ENCODE measurements at places on chromosomes 5 and 9.

GRCh38 chr9:82149501-82149946, 161.0 kb downstream of the SPATA31D1 start:
- no peak for DNase-seq

DNA sequence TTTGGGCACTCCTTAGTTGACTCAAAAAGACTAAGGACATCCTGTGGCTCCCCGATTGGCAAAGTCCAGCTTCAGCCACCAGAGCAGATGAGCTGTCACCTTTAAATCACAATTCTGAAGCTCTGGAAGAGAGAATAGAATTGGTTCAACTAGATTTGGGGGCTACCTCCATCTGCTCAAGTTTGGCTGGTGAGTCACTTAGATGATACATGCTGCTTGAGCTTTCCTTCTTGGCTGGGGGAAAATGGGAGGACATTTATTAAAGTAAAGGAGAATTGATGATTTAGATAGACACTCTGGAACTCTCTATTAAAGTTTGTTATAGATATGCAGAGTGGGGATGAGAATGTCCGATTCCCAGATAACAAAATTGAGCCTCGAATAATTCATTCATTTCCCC, 30.0 kb upstream of the GRIA1 start:
- peak; percentile 47 for DNase-seq

GRCh38 chr5:172860520-172861443, 26.7 kb downstream of the ERGIC1 start:
- DNase-seq = peak; percentile 98

DNA sequence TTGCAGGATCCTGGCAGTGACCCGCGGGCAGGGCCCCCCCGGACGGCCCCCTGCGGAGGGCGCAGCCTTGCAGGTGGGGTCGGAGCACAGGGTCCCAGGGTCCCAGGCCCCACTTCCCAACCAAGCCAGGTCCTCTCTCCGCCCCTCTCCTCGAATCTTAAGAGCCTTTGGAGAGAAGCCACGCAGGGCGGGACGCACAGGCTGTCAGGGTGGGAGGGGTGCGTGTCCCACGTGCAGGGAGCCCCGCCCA, 18.4 kb upstream of the EGFL7 start:
- no peak for DNase-seq

- no peak for DNase-seq
Observed at GRCh38 chr9:74577956-74578355, 80.8 kb downstream of the RORB start.

DNA sequence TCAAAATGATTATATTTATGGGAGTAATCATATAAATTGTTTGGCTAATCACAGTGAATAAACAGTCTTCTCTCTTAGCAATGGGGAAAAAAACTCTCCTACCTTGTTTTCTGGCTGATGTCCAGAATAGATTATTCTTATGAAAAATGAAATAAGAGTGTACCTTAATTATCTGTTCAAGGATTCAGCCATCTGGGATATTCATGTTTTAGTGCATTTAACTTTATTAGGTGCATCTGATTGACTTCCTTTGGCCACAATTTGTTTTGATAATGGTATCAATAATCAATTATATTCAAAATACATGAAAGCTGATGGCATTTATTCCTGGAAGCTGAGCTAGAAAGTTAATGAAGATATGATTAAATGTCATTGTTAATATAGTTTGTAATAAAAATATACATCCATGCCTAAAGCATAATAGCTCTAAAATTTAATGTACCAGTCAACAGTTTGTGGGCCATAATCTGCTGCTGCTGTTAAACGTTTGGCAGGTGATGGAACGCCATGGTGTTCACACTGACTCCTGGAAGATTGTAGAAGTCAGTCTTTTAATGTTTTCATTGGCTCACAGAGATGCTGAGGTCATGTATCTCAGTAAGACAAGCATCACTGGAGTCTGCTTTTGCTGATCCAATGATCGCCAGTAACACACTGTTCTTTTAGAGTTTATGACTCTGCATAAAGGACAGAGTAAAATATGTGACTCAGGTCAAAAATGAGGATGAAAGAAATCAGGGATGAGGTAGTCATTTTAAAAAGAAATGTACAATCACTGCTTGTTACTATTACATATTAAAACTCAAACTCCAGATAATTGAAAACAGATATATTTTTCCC, 105.8 kb downstream of the ISL1 start:
- no peak for DNase-seq

DNA sequence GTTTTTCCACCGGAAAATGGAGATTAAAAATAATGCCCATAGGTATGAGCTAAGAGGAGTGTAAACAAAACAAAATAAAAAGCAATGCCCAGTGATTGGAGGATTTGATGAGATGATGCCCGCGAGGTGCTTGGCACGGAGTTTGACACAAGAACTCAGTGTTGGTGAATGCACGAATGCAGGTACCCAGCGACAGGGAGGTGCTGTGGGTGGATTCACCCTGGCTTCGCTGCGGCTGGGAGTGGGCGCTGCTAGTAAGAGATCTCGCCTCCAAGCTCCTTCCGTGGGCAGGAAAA, 526 bp upstream of the STXBP1 start:
- DNase-seq = no peak

- no peak for DNase-seq
Observed at GRCh38 chr5:135060021-135060420, 26.0 kb upstream of the PITX1 start.

DNA sequence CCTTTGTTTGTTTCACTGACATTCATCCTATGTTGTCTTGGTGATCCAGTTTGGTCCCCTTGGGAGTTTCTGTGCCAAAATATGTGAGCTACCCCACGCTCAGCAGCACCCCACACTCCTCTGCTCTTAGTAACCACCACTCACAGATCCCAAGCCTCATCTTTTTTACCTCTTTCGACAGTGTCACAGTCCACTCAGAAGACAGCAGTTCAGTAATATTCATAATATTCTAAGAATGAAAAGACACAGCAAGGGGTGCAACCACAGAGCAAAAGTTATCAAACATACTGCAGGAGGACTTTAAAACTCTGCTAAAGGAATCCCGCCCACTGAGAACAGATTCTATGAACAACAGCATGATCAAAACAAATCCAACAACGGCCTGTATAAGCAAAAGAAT, 28.2 kb downstream of the RNF130 start:
- DNase-seq = no peak

- no peak for DNase-seq
Observed at GRCh38 chr5:148491015-148491792, 107.4 kb downstream of the FBXO38 start.

GRCh38 chr9:11356067-11356466, 743.3 kb upstream of the PTPRD start:
- no peak for DNase-seq
